PC-9 (cell line): ENCODE measurements at places on chromosomes 7 and 10. TPM values are rescaled to one million over a fixed set of nuclear protein-coding genes. Genes with fewer than 3 reads are reported as not detected.

GRCh38 chr7:48130658-48131108 is 40.6 kb upstream of the ABCA13 start:
- H3K4me3 ChIP-seq, result no peak overlapping the region
- H3K27me3 ChIP-seq, result peaks cover 12% of the 10 kb centered on the region
- H3K36me3 ChIP-seq, result no peaks in the 10 kb centered on the region
- H3K27ac ChIP-seq, result no peak overlapping the region

BAMBI gene
- 3.3 and 4.5 TPM in 2 replicates for total RNA-seq

DNA sequence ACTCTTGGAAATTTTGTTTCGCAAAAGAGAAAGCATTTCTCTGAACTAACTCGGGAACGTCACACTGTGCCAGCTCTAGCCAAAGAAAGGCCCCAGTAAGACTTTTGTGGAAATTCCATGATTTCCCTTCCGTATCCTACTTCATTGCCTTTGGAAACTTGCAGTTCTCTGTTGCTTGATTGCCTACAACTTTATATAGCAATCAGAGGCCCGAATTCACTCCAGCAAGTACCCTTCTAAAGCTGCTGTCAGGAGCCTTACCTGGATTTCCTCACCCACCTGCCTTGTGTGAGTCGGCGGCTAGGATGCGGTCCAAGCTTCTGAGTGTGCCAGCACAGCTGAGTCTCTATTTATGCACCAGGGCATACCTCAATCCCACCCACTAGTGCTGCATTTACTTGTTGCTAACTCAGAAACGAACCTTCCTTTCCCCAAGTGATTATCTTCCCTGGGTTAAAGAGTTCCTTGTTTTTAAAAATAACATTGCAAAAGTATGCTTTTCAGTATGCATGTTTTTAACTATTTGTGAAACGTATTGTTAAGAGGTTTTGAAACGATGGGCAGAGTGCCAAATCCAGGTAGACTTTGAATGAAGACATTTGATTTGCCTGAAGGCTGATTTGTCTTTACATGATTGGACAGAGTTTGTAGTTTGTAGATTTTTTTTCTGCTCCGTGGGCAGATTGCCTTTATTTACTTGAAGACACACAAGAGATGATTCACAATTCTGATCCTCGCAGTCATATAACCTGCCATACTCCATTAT is at the start of gene AGR2:
TSS of gene AGR2 (minus strand) at position 326 of the 766 bp plus-strand sequence. CDS start 3,203 bp downstream, outside the sequence.
- peaks cover 55% of the 10 kb centered on the region for H3K4me1 ChIP-seq
- H3K27ac ChIP-seq, result peak within 1 kb of the TSS; percentile 67
- peaks cover 8% of the 10 kb centered on the region for H3K36me3 ChIP-seq

GRCh38 chr10:71302874-71303568 is 16.0 kb upstream of the SLC29A3 start:
- DNase-seq, result peak; percentile 67
- H3K4me3 ChIP-seq, result no peak overlapping the region
- no peaks in the 10 kb centered on the region for H3K36me3 ChIP-seq
- no peaks in the 10 kb centered on the region for H3K27me3 ChIP-seq
- peaks cover 12% of the 10 kb centered on the region for H3K4me1 ChIP-seq
- H3K27ac ChIP-seq, result no peak overlapping the region

ZPBP gene
- total RNA-seq, result not detected in 2 replicates

DNA sequence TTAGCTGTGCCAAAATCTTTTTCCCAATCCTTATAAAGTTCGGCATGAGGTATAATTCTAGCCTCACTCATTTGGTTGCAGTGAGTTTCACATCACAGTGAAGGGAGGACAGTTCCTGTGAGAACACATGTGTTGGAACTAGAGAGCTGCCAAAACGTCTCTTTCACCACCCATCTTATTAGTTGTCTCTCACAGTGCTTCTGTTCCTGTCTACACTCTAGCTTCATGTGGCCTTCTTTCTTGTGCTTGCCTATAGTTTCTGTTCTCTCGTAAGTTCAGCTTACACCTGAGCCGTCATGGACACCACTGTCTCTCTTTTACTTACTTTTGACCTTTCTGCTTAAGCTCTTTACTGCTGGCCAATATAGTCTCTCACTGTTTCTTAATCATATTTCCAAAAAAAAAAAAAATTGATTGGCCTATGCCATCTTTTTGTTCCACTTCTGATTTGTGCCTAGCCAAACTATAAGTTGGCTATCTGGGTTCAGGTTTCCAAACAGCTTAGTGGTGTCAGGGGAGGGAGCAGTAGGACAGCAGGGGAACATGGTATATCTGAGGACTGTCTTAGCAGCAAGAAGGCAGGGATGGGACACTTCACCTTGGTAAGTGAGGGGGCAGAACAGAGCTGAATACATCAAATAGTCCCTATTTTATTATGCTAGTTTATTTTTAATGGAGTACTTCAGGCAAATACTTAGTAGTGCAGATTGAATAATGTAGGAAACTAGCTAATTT is 38.0 kb downstream of the ZNRF2 start:
- no peaks in the 10 kb centered on the region for H3K36me3 ChIP-seq
- peak overlapping the region; percentile 36 for H3K27ac ChIP-seq
- no peak overlapping the region for H3K4me3 ChIP-seq
- DNase-seq, result no peak
- H3K4me1 ChIP-seq, result peaks cover 31% of the 10 kb centered on the region

DNA sequence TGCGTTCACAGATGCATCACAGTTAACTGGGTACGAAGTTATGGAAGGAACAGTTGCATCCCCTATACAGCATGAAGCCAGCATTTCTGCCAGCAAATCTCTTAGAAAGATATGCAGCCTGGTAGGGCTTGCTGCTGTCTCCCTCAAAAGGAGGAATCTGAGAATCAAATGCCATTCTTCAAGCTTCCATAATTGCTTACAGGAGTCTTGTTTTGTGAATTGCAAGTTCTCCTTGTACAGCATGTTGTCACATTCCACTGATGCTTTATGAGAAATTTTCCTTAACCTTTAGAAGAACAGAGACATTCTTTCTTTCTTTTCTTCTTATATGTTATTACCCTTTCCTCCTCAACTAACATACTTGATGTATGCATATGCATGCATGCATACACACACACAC is 134.6 kb downstream of the CHRM2 start:
- no peaks in the 10 kb centered on the region for H3K27me3 ChIP-seq
- no peaks in the 10 kb centered on the region for H3K36me3 ChIP-seq
- H3K27ac ChIP-seq, result no peak overlapping the region
- peaks cover 10% of the 10 kb centered on the region; the same call in 1 of the 2 replicates for H3K4me1 ChIP-seq
